MCF 10A (cell line): ENCODE measurements at places on chromosomes 11 and 22. TPM values are rescaled to one million over a fixed set of nuclear protein-coding genes. Genes with fewer than 3 reads are reported as not detected.
A peak's percentile ranks its signal among the peaks of the same experiment; 100 is the strongest.

The NUDT22 gene
- total RNA-seq = 51.0 and 73.6 TPM in 2 replicates

The APLP2 gene
- 317 and 368 TPM in 2 replicates for total RNA-seq

The RAB36 gene
- 8.5 and 8.8 TPM in 2 replicates for total RNA-seq

The CASP5 gene
- total RNA-seq = not detected in 2 replicates

The ANKRD42 gene
- total RNA-seq = 8.6 and 13.5 TPM in 2 replicates

The ASRGL1 gene
- total RNA-seq = 0.65 TPM in 1 of 2 replicates, not detected in the other

The SCN4B gene
- 0.32 TPM in 1 of 2 replicates, not detected in the other for total RNA-seq

DNA sequence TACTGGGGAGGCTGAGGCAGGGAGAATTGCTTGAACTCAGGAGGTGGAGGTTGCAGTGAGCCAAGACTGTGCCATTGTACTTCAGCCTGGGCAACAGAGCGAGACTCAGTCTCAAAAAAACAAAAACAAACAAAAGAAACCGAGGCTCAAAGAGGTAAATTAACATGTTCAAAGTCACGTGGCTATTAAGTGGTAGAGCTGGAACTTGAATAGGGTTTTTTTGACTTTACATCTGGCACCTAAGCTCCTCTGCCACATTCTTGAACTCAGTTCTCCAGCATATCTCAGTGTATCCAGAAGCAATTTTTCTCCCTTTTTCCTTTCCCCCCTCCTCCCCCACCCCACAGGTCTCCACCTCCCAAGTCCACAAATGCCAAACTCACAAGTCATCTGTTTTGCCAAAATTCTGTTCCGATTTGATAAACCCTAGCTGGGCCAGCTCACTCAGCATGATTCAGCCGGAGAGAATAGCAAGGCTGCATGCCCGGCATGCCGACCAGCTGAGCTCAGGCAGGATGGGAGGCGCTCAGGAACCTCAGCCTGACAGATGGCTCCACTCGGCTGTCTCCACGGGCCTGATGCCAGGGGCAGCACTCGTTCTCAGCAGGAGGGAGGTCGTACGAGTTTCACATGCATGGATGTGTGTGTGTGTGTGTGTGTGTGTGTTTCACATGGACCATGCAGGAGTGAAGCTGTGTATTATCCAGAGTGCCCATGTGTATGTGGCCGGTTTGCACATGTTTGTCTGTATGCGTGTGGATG, 63.2 kb upstream of the RRAS2 start:
- H3K4me1 ChIP-seq = peaks cover 17% of the 10 kb centered on the region
- H3K4me3 ChIP-seq = no peak overlapping the region
- peak; percentile 91 for DNase-seq
- no peaks in the 10 kb centered on the region for H3K36me3 ChIP-seq
- H3K27ac ChIP-seq = no peak overlapping the region

The PANX3 gene
- not detected in 2 replicates for total RNA-seq

GRCh38 chr11:119416606-119417580, 6.1 kb downstream of the THY1 start:
- H3K27ac ChIP-seq = peak overlapping the region; percentile 93
- peaks cover 4% of the 10 kb centered on the region for H3K27me3 ChIP-seq
- H3K36me3 ChIP-seq = no peaks in the 10 kb centered on the region

The BLID gene
- total RNA-seq = 4.1 and 4.5 TPM in 2 replicates

The OR8B12 gene
- not detected in 2 replicates for total RNA-seq

The KCNJ1 gene
- not detected in 2 replicates for total RNA-seq

The NXPE2 gene
- not detected in 2 replicates for total RNA-seq

The SCGB1D2 gene
- total RNA-seq = not detected in 2 replicates

DNA sequence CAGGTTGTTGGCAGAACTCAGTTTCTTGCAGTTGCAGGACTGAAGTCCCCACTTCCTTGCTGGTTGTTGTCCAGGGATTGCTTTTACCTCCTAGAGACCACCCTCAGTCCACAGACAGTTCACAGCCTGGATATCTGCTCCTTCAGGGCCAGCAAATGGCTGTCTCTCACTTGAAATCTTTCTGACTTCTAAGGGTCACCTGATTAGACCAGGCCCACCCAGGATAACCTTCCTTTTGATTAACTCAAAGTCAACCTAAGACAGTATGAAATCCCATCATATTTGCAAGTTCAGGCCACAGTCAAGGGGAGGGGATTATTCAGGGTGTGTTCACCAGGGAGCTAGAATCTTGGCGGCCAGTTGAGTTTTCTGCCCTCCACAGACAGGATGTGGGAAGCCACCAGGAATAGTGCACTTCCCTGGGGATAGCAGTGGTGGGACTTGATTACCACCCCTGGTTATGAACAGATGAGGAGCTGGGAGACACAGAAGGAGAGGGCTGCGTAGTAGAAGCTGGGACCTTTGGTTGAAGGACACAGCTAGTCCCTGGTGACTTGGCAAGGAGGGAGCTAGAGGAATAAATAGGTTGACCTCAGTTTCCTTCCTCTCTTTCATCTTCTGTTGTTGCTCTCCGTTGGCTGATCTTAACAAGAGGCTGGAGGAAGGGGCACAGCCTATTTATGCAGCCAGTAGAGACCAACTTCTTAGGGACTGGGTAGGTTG, 33.4 kb downstream of the MIAT start:
- no peaks in the 10 kb centered on the region for H3K27me3 ChIP-seq
- DNase-seq = no peak
- H3K36me3 ChIP-seq = peaks cover 5% of the 10 kb centered on the region
- H3K4me1 ChIP-seq = no peaks in the 10 kb centered on the region

GRCh38 chr22:46673662-46674236, 53.6 kb downstream of the GRAMD4 start:
- no peaks in the 10 kb centered on the region for H3K4me1 ChIP-seq
- no peaks in the 10 kb centered on the region for H3K27me3 ChIP-seq
- H3K36me3 ChIP-seq = peaks cover 26% of the 10 kb centered on the region
- H3K4me3 ChIP-seq = no peak overlapping the region
- DNase-seq = no peak
- H3K27ac ChIP-seq = no peak overlapping the region

- no peak overlapping the region for H3K4me3 ChIP-seq
- no peaks in the 10 kb centered on the region for H3K4me1 ChIP-seq
- H3K36me3 ChIP-seq = no peaks in the 10 kb centered on the region
- no peak for DNase-seq
- no peak overlapping the region for H3K27ac ChIP-seq
Observed at GRCh38 chr22:33512908-33513307, 407.4 kb downstream of the LARGE1 start.

The FAM180B gene
- total RNA-seq = not detected in 2 replicates

DNA sequence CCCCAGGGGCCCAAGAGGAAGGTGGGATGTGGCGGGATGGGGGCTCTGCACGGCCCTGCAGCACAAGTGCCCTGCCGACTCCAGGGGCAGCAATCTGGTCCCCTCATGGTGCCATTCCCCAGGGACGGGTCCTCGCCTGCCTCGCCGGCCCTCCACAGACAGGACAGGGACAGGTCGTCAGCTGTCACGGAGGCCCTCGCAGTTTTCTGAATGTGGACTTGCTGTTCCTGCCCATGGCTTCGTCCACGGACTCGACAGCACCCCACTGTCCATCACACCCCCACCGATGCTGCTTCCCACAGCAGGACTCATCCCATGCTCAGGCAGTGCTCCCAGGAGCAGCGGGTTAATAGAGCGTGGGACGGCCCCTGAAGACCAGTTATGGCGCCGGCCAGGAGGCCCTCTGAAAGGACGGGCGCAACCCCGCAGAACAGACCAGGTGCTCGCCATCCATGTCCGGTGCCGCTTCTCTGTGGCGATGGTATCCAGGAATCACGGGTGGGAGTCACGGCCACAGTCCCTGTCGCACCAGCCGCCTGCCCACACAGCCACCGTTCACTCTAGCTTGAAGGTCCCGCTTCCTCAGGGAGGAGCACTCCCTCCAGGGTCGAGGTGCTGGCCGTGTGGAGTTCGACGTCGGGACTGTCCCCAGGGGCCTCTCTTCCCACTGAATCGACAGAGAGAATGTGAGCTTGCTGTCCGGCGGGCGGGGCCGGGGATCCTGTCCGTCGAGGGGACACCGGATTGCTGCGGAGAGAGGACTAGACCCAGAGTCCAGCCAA, 18.5 kb upstream of the MUC2 start:
- no peak overlapping the region for H3K27ac ChIP-seq
- no peak for DNase-seq
- H3K4me3 ChIP-seq = no peak overlapping the region
- no peaks in the 10 kb centered on the region for H3K27me3 ChIP-seq
- H3K36me3 ChIP-seq = no peaks in the 10 kb centered on the region
